ENCODE measurements at places on chromosomes 3 and 15. TPM values are rescaled to one million over a fixed set of nuclear protein-coding genes. Genes with fewer than 3 reads are reported as not detected.

The RASL12 gene
- 19.7 TPM for total RNA-seq

The CASR gene
- total RNA-seq, result not detected

The ST8SIA2 gene
- total RNA-seq, result 2.0 TPM

The MFAP1 gene
- total RNA-seq, result 16.9 TPM

- no peak for DNase-seq
Measured at GRCh38 chr3:169907476-169907875, 3.9 kb upstream of the SAMD7 start.

The TERC gene
- 1.5 TPM for total RNA-seq

DNA sequence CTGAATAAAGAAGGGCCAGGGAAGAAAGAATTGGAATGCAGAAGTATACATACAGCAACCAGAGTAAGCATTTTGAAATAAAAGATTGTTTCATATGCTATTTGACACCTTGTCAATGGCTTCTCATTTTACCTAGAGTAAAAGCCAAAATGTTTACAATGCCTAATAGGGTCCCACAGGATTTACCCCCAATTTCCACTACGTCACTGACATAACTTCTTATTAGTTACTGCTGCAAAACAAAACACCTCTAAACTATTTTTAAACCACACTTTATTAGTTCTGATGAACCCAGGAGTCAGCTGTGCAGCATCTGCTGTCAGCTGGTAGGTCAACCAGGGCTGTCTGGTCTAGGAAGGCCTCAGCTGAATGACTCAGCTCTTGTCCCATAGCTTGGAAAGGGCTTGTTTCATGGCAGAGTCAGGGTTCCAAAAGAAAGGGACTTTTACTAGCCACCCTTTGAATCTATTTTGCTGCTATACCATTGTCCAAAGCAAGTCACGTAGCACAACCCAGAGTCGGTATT is 945.1 kb downstream of the EPHA3 start:
- no peak for DNase-seq

The LNP1 gene
- 2.6 TPM for total RNA-seq

DNA sequence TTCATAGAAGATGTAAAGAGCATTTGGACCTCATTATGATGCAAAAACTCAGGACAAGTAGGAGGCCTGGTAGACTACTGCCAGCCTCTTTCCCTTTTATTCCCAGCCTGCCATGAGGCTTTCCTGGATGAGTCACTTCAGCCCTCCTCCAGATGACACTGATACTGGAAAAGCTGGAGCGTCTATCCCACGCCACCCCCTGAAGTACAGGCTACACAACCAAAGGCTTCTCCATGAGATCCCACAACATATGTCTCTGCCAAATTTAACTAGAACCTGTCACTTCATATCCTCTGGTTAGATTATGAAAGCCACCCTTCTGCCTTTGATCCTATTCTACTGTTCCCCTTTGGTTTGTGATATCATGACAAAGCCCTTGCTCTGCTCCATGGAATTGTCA is 56.1 kb upstream of the CPNE4 start:
- DNase-seq, result no peak

The KCNMB2 gene
- total RNA-seq, result 2.6 TPM

- no peak for DNase-seq
Measured at GRCh38 chr3:44280631-44281030, 38.9 kb downstream of the TOPAZ1 start.

The HES1 gene
- total RNA-seq, result 11.1 TPM
